WTC11 (cell line): ENCODE measurements at places on chromosomes 5 and 9.
A peak's percentile ranks its signal among the peaks of the same experiment; 100 is the strongest.

DNA sequence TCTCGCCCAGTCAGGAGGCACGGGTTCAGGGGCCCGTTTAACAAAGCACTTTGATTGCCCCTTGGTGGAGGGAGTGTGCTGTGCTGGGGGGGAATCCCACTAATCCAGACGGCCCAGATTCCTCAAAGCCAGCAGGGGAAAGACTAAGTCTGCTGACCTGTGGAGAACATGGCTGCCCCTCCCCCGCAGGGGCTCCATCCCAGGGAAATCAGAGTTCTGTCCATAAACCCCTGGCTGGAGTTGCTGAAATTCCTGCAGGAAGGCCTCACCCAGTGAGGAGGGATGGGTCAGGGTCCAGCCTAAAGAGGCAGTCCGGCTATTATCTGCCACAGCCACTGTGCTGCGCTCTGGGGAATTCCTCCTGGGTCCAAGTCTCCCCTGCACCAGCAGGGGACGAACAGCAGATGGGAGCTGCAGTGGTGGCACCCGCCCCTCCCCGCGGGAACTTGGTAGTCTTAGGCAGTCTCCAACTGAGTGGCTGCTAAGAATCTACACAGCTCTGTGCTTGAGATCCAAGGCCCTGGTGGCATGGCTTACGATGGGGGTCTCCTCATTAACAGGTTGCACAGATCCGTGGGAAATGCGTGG is 174.0 kb upstream of the DAB2 start:
- peak; percentile 33 for DNase-seq

- no peak for DNase-seq
These were observed 48.4 kb downstream of the ALDH1A1 start for GRCh38 chr9:72904267-72905093.

DNA sequence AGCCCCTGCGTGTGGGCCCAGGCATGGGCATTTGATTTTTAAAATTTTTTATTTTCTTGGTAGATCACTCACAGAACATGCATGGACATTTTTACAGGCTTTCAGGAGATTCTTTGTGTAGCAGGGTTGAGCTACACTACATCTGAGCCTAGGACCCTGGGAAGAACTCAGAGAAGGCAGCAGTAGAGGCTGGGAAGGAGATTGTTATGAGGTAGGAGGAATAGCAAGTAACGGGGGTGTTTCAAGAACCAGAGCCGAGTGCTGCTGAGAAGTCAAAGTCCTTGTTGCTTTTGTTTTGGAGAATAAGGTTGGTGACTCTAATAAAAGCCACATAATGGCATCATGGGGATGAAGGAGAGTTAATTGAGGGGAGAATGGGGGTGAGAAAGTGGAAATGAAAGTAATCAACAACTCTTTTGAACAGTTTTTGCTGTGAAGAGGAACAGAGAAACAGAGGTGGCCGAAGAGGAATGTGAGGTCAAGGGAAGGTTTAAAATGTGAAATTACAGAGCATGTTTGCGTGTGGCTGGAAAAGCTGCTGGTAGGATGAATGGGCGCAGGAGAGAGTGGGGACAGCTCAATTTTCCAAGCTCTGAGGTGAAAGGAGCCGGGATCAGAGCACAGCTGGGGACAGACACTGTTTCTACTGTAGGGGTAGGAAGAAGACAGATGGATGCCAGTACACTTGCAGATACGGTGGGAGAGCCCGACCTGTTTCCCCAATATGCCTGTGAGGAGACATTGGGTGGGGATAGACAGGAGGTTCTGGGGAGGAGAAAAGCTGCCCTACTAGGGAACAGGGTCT is 4.7 kb upstream of the PDLIM7 start:
- no peak for DNase-seq

DNA sequence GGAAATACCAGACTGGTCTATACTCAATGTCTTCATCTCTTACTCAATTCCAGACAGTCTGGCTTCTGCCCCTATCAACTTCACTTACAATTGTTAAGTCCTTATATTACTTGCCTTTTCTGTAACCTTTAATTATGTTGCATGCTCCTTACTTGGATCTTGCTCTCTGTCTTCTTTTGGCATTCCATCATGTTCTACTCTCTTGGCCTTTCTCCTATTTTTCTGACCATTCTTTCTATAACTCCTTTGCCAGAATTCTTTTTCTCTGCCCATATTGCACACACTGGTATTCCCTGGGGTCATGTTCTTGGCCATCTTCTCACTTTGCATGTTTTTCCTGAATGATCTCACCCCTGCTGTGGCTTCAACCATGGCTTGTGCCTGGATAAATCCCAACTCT is 209.8 kb upstream of the ZNF462 start:
- DNase-seq: no peak

- DNase-seq: no peak
These were observed 5.0 kb downstream of the ZNF189 start for GRCh38 chr9:101403516-101404285.

GRCh38 chr9:131043646-131044045 is 34.7 kb downstream of the LAMC3 start:
- DNase-seq: no peak

GRCh38 chr9:85290019-85290418 is 451.7 kb downstream of the AGTPBP1 start:
- no peak for DNase-seq

DNA sequence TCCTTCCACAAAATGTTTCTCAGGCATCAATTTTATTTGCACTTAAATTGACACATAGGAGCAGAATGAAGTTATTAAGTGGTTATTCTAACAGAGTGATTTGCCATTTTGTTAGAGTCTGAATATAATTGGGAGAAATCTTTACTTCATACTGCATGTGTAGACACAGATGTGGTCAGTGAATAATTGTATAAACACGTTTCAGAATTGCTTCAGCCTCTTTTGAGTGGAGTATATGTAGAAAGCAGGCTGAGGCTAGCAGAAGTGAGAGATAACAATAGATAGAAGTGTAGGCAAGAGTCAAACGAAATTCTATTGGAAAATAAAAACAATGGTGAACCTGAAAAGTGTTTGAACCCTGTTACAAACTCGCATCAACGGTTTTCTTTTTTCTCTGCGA is 270.7 kb downstream of the TMEM167A start:
- no peak for DNase-seq

- DNase-seq: no peak
These were observed 669.5 kb downstream of the SLCO4C1 start for GRCh38 chr5:101626572-101626971.

DNA sequence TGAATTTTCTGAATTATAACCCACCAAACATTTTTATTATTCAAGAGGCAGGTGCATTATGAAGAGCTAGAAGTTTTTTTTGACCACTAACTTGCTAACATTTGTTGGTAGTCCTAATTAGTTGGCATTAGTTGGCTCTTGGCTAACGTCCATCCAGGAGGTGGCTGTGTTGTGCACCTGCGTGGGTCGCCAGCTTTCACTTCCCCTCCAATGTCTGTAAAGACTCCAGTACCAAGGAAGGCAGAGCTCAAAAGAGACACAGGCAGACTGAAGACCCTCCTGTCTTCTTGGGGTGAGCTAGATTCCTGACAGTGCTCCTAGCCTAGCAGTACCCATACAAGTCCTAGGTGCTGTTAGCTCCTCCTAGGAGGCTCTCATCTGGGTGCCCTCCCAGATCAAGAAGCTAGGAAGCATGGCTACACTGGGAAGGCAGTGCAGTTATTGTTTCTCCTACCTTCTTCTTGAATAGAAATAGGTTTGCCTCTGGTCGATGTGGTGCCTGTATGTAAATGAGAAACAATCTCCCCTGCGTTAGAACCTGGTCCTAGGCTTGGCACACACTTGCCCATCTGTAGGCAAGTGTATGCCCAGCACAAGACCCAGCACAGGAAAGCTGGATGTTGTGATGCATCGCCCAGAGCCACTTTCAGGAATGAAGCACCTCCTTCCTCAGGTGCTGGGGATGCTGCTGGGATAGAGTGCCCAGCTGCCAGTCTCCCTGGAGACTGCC is 190.9 kb downstream of the ICE1 start:
- no peak for DNase-seq

DNA sequence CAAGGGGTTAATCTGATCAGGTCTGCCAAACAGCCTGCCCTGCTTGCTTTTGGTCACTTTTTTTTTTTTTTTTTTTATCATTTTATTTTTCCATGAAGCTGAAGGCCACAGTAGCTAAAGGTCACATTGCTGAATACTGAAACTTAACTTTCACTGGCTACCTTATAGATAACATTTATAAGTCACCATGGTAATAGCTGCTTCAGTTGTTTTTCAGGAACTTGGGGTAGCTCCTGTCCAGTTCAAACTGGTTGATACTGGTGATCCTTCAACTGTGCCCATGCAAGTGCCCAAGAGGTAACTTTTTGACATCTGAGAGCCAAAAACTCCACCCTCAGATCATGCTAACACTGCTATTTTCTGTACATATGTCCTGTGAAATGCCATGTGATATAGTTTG is 68.3 kb upstream of the RGS7BP start:
- no peak for DNase-seq

DNA sequence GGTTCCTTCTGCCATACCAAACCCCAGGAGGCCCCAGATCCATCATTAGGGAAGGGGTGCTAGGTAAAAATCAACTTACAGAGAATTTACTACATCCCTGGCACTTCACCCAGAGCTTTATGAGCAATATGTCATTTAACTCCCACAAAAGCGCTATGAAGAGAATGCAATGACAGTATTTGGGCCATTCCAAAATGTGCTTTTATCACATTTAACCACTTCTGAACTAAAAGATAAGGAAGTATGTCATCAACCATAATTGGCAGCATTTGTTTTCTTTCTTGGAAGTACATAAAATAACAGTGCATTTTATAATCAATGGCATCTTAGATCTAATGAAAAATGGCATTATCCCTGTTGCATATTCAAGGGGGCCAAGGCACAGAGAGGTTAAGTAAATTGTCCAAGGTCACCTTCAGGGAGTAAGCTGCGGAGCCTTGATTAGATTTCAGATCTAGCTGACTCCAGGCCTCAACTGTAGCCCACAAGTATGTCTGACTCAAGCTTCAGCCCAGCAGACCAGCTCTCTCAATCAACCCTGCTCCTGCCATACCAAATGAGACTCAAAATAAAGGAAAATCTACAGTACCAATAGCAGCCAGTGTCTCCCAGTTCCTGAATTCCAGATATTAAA is 16.5 kb downstream of the SH3TC2 start:
- DNase-seq: no peak

DNA sequence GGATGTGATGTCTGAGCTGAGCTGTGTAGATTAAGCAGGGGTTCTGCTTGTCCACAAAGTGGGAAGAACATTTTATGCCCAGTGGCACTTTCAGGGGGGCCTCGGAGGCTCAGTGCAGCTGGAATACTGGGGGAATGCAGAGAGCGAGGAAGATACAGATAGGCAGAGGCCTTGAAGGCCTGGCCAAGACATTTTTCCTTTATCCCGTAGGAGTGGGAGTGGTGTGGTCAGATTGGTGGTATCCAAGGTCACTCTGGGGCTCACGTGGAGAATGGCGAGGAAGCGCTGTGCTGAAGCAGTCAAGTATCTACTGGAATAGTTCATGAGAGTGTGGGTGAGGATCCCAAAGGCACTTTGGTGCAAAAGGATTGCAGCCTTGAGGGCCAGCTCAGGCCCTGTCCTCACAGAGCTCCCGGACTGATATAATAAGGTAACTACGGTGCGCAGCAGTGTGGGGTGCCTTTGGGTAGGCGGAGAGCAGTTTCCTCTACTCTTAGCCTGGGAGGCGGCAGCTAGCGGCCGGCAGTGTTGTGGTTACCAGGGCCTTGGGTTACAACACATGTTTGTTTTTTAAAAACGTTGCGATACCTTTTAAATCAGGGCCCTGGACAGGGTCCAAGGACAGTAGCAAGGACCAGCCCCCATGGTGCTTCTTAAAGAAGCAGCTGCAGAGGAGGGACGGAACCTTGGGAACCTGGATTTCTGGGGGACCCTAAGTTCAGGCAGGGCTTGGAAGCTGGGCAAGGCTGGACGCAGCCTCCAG is 10.8 kb upstream of the CCDC69 start:
- DNase-seq: no peak

DNA sequence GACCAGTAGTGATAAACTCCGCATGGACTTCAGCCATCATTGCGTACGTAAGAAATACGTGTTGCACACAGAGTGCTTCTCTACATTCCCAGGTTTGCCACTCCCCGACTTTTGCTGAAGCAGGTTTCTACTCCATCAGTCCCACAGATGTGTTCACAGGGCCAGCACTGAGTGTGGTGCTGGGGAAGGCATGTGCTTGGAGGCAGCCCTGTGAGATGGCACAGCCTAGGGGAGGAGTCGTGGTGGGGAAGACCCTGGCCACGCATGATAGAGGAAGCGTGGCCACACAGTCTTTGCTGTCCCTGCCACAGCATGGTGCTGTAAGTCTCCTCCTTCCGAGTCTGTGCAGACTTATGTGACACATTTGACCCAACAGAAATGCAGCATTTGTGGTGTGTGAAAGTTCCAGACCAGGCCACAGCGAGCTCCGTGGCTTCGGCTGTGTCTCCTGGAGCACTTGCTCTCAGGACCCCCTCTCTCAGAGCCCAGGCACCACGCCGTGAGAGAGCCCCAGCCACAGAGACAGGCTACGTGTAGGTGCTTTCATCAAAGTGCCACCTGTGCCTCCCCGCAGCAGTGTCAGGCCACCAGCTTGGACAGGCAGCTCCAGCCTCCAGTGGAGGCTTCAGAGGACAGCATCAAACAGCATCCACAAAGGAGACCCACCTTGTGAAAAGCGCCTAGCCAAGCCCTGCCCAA is 197.8 kb downstream of the AUH start:
- no peak for DNase-seq

- no peak for DNase-seq
These were observed 740.4 kb upstream of the RIOK2 start for GRCh38 chr5:97923496-97923895.

- no peak for DNase-seq
These were observed 961 bp downstream of the DPP7 start for GRCh38 chr9:137113385-137114159.

DNA sequence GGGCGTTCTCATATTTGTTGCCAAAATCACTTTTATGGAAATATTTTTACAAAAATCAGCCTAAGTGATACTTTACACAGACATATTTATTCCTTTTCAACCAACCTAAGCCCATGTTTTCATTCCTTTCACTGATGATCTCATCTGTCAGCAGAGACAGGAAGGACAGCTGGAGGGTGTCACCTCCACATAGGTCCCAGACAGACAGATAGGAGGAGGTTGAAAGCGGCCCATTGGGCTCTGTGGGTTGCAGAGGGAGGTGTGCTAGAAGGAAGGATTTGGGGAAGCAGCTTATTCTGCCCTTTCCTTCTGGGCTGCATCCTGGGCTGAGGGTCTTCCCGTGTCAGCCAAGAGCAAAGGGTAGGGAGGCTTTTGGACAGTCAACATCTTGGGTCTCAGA is 26.0 kb upstream of the SEMA4D start:
- DNase-seq: no peak

- peak; percentile 91 for DNase-seq
These were observed at the start of gene FGFR4 for GRCh38 chr5:177086654-177087397. FGFR4 (plus strand) TSS chr5:177086915; CDS start chr5:177089603, 2,688 bp downstream.
